GM10248 (cell line): ENCODE measurements at places on chromosomes 16 and 17.

DNA sequence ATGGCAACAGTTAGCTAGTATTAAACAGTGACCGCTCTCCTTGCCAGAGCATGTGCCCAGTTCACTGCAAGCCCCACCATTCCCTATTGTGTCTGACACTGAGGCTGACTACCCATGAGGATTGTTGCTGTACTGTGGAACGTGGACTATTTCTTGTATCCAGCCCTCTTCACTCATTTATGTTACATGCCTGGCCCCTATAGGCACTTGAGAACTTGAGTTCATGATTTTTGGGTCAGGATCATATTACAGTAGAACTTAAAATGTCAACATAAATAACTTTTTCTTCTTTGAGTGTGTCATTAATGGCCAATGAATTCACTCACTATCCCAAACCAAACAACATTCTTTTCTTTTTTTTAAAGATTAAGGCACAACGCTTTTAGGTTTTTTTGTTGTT lies 55.7 kb downstream of the LYRM1 start:
- no peak for DNase-seq

DNA sequence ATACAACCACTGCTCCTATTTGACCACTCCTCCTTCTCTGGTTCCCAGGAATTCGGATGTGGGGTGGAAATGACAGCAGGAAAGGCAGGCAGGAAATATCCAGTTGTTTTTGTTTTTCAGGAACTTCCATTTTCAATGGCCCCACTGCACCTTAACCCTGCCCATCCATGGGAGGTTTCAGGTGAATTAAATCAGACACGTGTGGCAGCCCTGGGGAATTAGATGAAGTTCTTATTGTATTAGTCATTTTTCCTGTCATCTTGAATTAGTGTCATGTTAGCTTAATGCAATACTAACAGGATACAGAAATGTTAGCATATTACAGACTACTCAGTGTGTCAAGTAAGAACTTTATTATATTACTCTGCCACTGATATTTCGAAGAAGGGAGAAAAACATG lies 146.4 kb downstream of the CHD9NB start:
- no peak for DNase-seq

GRCh38 chr17:62671553-62671952 lies 44.1 kb downstream of the MRC2 start:
- DNase-seq: no peak

GRCh38 chr17:80380555-80381002 lies 34.4 kb upstream of the ENDOV start:
- DNase-seq: no peak

- no peak for DNase-seq
Measured at GRCh38 chr16:47643323-47644000, 182.3 kb downstream of the PHKB start.

GRCh38 chr16:9119795-9120194 lies 28.4 kb downstream of the HAPSTR1 start:
- DNase-seq: no peak

- DNase-seq: no peak
Measured at GRCh38 chr17:39213852-39214251, 11.9 kb downstream of the STAC2 start.

GRCh38 chr16:50615891-50616290 lies 65.2 kb downstream of the SNX20 start:
- DNase-seq: no peak

DNA sequence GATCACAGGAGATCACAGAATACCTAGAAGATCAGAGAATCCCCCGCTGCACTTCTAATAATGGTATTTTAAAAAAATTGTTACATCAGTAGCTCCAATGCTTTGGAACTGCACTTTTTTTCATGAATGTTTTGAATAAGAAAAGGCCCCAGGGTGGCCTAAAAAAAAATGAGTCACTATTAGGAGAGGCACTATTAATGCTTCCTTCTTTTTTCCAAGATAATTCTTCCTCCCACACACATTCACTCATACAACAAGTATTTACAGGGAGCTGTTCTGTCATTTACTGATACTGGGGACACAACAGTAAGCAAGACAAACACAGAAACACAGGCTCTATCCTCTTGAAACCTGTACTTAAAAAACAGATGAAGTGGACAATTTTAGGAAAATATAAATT lies 675 bp upstream of the PDZD9 start:
- no peak for DNase-seq

DNA sequence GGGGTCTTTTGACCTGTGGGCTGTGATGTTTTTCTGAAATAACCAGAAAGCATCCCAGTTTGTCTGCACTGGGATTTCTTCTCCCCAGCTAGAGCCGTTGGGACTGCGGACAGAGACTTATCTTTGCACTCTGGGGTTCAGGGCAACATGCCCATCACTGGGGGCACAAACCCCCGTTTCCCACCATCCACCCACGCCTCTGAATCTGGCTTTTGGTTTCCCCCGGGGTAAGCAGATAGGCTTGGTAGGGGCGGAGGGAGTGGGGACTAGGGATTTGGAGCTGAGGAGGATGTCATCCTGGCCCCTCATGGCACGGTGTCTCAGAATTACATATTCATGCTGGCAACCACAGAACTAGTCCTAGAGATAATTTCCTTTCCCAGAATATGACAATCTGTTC lies 68.6 kb downstream of the CCDC182 start:
- DNase-seq: no peak

DNA sequence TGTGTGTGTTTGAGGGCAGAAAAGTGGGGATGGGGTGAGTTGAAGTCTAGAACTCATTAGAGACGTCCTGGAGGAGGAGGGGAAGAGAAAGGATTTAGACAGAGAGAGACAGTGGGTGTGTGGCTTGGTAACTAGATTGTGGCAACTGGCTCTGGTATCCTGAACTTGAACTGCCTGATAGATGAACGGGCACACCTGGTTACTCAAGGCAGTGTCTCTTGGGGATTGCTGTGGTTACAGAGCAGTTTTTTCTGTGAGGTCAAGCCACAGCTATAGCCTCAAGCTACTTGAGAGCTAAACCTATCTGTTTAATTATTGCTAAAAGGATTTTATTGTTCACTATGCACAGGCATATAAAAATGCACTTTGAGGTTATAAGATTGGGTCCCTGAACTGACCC lies 29.8 kb upstream of the MYH2 start:
- no peak for DNase-seq

GRCh38 chr16:6335072-6335471 lies 997.6 kb upstream of the RBFOX1 start:
- DNase-seq: no peak

DNA sequence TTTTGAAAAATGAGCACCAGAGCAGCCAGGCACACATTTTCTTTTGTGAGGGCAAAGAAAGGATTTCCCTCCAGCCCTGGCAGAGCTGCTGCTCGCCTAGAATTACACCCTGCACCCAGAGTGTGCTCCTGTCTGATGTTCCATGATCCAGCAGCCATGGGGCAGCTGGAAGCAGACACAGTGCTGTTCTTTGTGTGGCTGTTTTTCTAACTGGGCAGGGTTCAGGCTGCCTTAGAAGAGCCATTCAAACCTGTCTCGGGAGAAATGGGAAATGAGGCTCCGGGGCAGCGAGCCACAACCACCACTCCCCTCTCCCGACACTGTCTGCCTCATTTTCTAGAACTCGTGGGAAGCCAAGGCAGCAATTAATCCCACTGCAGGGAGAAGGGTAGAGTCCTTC lies 28.9 kb downstream of the LITAF start:
- no peak for DNase-seq

DNA sequence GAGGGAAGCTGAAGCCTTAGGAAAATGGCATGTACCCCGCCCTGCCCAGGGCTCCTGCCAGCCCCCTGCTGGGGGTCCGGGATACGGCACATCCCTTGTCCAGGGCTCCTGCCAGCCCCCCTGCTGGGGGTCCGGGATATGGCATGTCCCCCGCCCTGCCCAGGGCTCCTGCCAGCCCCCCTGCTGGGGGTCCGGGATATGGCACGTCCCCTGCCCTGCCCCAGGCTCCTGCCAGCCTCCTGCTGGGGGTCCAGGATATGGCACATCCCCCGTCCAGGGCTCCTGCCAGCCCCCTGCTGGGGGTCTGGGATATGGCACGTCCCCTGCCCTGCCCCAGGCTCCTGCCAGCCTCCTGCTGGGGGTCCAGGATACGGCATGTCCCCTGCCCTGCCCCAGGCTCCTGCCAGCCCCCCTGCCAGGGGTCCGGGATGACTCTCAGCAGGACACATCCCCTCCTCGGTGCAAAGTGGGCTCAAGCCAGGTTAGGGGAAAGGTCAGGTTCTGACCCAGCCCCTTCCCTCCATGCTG lies 43.2 kb downstream of the RPH3AL start:
- no peak for DNase-seq

- DNase-seq: no peak
Measured at GRCh38 chr16:35711435-35711834, 2252.0 kb downstream of the TP53TG3F start.

DNA sequence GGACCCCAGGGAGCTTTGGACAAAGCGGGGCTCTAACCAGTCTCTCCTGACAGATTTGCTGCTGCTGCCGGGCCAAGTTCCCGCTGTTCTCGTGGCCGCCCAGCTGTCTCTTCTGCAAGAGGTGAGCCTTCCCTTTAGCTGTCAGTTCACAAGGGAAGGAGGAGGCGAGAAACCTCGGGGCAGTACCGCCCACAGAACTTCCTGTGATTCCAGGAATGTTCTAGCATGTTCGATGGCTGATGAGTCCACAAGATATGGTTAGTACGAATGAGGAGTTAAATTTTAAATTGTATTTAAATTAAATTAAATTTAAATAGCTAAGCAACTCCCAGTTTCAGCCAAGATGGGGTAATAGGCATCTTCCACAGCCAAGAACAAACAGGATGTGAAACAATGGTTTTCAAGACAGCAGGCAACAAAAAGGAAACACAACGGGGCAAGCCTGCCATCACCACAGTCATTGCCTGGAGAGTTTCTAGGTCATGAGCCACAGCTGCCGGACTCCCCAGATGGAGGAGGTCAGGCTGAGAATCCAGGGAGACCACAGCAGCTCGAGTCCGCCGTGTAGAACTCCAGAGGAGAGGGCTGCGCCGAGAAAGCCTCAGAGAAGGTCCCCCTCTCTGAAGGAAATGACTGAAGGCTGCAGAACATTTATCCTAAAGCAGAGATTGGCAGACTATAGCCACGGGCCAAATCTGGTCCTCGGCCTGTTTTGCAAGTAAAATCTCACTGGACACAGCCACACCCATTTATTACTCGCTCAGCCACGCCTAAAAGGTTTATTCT lies 9.5 kb upstream of the TCF25 start:
- DNase-seq: peak; percentile 74

DNA sequence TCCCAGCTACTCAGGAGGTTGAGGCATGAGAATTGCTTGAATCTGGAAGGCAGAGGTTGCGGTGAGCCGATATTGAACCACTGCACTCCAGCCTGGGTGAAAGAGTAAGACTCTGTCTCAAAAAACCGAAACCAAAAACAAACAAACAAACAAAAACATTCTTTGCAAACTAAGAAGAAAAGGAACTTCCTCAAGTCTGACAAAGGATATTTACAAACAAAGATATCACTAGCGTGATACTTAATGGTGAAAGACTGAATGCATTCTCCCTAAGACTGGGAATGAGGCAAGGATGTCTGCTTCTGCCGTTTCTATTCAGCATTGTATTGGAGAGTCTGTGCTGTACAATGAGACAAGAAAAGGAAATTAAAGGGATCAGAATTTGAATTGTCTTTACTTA lies 10.5 kb upstream of the MPO start:
- DNase-seq: no peak

DNA sequence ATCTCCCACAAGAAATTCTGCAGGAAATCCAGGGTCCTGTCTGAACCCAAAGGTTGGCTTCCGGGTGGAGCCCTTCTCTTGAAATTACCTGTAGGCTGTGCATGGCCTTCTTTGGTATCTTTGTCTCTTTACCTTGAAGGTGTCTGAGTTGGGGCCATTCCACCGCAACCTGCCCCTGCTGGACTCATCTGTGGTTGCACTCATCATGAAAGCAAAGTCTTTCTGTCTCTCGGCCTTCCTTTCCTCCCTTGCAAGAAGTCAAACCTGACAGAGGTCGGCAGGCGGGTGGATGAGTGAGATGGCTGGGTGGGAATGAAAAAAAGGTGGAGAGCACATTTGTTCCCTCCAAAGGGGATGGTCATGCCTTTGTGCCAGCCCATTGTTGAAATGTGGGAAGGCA lies 25.1 kb downstream of the SALL1 start:
- DNase-seq: no peak

GRCh38 chr17:47301831-47302230 lies 21.9 kb upstream of the EFCAB13 start:
- DNase-seq: no peak

DNA sequence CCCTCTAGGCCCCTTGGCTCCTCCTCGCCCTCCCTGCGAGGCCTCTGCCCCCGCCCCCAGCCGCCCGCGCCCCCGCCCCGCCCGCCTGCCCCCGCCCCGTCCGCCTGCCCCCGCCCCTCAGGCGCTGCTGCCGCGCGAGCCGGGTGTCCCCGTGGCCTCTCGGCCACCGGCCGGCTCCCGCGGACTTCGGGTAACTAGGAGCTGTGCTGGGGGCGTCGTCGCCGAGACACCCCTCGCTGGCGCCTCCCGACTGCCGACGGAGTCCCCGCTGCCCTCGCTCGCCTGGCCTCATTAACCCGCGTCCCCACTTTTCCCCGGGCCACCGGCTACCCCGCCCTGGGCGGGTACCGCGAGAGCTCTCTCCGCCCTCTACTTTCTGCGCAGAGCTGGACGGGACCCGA lies at the start of gene TLCD1:
TLCD1 (minus strand) TSS at position 8 of the 401 bp plus-strand sequence. CDS start 136 bp downstream, outside the sequence.
- DNase-seq: peak; percentile 82

GRCh38 chr17:78251773-78252103 lies 20.3 kb downstream of the TMEM235 start:
- DNase-seq: no peak

DNA sequence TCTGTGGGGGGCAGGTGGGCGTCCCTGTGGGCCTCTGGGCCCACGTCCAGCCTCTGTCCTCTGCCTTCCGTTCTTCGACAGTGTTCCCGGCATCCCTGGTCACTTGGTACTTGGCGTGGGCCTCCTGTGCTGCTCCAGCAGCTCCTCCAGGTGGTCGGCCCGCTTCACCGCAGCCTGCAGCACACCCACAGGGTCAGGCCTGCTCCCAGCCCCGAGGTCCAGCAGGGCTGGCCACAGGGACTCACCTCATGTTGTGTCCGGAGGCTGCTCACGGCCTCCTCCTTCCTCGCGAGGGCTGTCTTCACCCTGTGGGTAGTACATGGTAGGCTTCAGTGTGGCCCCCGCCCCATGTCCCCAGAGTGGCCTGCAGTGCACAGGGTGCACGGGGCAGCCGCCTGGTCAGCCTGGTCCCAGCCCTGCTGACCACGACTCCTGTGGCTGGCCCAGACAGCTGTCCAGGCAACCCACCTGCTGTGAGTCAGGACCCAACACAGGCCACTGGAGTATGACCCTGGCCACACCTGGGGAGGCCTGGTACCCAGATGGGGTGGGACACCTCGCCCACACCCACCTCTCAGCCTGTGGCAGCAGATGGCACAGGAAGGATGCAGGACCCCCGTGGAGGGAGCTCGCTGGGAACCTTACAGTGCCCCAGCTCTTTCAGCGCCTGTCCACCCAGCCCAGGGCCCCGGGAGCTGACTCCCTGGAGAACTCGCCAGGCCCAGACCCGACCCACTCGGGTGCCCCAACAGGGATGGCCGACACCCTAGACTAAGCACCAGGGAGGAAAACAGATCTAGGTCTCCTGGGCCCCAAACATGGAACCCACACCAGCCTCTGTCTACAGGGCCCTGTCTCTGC lies 23.9 kb upstream of the AATK start:
- no peak for DNase-seq

- DNase-seq: peak; percentile 45
Measured at GRCh38 chr17:39800540-39800939, 62.8 kb downstream of the GRB7 start.

GRCh38 chr17:5194346-5194745 lies 2.7 kb upstream of the ZNF594 start:
- DNase-seq: no peak

GRCh38 chr16:12231666-12232065 lies 255.1 kb downstream of the SNX29 start:
- DNase-seq: no peak

- no peak for DNase-seq
Measured at GRCh38 chr16:68993885-68994284, 111.6 kb upstream of the HAS3 start.
